ENCODE measurements at places on chromosomes 1 and 21.

- no peak for DNase-seq
These were observed 33.5 kb downstream of the ODR4 start for GRCh38 chr1:186409091-186409490.

DNA sequence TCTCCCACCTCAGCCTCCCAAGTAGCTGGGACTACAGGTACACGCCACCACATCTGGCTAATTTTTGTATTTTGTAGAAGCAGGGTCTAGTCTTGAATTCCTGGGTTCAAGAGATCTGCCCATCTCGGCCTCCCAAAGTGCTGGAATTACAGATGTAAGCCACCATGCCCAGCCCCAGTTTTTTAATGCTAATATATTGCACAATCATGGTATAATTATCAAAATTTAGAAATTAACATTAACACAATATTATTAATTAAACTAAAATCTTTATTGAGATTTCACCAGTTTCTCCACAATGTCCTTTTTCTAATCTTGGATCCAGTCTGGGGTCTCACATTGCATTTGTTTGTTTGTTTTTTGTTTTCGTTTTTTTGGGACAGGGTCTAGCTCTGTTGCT is 21.9 kb upstream of the GPX7 start:
- DNase-seq = no peak

DNA sequence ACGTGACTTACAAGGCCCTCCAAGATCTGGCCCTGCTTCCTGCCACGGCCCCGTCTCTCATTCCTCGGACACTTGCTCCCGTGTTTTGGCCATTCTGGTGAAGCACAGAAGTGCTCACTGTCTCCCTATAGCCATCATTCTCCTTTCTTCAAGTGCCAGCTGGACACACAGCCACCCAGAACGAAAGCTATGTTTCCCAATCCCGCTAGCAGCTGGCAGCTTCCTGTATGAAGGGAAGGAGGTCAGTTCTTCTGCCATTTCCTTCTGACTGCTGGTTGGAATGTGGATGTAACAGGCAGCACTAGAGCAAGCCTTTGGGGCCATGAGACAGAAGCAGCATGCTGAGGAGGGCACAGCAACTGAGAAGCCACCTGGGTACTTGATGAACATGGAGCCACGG is 82.8 kb downstream of the TGFBR3 start:
- DNase-seq = no peak

DNA sequence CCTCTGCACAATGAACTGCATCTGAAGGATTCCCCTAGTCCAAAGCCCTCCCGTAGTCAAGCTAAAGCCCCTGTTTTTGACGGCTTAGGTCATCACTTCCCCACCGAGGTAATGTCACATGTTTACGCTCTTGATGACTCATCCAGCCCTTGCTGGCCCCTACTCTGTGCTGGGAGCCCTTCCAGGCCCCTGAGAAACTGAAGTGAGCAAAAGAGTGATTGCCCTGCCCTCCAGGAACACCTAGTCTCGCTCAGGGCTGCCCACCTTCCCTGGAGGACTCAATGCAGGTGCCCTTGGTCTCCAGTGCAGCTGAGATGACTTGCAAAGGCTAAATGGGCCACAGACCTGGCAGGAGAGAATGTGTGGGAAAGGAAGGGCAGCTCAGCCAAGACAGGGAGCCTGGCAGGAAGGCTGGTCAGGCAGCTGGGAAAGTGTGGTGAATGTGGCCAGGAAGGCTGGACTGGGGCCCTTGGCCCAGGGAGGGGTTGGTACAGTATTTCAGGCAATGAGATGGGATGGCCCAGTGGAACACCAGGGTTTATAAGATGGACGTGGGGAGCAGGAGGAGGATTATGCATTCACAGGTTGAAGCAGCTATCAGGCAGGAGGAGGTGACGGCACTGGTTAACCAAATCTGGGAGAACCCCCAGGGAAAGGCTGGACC is 345.6 kb downstream of the NPHP4 start:
- no peak for DNase-seq

DNA sequence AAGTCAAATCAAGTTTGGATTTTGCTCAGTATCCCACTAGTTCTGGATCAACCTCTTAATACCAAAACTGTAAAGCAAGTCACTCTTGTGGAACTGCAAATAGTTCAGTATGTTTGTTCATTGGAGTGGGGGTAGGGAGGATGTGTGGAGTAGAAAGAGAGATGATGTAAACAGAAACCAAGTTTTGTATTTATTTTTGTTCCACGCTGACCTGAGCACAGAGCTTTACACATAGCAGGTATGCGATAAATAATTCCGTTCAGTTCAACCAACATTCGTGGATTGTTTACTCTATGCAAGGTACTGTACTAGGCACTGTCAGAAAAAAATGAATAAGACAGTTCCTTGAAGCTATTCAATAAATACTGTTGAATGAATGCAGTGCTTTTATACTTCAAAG is 4.5 kb upstream of the ZNF644 start:
- DNase-seq = no peak

DNA sequence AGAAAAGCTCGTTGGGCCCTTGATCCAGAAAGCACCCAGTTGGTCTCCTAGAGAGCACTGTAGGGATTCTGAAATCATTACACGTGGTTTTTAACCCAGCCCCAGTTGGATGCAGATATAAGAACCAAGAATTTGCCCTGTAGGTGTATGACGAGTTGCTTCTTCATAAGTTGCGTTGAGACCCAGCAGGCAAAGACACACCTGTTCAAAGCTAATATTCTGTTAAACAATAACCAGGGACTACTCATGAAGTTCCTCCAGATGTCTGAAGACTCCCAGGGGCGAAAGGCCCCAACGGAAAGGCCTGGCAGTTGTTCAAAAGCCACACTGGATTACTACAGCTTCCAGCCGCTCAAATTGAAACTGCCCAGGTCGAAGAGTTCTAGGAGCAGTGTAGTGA is 88.6 kb upstream of the HNRNPU start:
- DNase-seq = peak; percentile 89

DNA sequence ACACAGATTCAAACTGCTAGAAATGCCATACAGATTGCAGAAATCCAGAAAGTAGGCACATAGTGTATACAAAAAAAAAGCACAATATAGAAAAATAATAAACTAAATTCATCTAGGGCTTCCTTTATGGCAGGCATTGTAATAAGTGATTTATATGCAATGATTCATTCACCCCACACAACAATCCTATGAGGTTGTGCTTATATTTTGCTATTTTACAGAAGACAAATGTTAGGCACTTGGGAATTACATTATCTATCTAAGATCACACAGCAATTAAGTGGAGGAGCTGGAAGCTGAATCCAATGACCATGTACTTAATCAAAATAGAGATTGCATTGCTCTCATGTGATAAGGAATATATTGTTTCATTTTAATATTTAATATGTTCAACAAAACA is 225.7 kb upstream of the KCNK2 start:
- no peak for DNase-seq

- DNase-seq = no peak
These were observed 129.9 kb downstream of the C1orf94 start for GRCh38 chr1:34306568-34306967.

- DNase-seq = no peak
These were observed 20.1 kb upstream of the COL18A1 start for GRCh38 chr21:45384656-45385548.

DNA sequence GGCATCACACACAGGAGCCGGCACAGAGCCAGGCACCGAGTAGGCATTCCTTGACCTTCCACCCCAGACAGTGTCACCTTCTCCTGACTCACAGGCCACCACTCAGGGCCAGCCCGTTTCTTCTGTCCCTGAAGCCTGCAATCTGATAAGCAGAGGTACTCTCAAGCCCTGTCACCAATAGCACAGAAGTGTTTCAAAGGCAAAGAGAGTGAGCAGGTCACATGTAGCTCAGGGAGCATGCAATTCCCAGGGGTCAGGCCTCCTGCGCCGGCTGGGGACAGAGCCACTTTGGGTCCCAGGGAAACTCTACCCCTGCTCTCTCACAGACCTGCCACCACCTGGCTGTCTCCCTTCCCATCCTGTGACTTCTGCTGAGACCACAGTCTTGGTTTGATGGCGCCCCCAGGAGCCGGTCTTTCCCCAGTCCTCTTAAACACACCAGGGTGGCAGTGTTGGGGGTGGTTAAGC is 13.2 kb downstream of the CAPN9 start:
- DNase-seq = no peak

- DNase-seq = peak; percentile 85
These were observed 31.1 kb downstream of the CNST start for GRCh38 chr1:246597340-246597739.

GRCh38 chr1:153539395-153540093 is 1.2 kb downstream of the S100A5 start:
- no peak for DNase-seq

DNA sequence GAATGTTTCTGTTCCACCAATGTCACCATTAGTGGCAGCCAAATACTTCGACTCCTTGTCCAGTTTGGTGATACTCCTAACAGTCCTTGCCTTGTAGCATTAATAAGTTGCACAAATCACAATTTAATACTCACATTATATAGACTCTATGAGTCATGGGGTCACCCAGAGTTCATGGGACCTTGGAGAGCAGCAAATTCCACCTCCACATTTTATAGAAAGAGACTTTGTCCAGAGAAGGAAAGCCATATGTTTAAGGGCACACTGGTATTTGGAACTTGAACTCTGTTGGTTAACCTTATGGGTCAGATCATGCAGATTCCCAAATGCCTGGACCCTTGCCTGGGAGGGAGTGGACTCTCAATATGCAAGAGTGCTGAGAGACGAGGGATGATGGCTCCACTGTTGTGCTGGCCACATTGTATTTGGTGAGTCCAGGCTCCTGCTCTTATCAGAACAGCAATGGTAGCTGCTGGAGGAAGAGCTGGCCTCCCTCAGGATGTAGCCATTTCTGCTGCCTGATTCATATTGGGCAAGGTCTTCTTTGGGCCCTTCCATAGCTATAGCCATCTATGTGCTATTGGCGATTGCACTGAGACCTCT is 30.6 kb downstream of the DNAJC6 start:
- no peak for DNase-seq

GRCh38 chr1:219367496-219367895 is 193.8 kb downstream of the LYPLAL1 start:
- DNase-seq = no peak

DNA sequence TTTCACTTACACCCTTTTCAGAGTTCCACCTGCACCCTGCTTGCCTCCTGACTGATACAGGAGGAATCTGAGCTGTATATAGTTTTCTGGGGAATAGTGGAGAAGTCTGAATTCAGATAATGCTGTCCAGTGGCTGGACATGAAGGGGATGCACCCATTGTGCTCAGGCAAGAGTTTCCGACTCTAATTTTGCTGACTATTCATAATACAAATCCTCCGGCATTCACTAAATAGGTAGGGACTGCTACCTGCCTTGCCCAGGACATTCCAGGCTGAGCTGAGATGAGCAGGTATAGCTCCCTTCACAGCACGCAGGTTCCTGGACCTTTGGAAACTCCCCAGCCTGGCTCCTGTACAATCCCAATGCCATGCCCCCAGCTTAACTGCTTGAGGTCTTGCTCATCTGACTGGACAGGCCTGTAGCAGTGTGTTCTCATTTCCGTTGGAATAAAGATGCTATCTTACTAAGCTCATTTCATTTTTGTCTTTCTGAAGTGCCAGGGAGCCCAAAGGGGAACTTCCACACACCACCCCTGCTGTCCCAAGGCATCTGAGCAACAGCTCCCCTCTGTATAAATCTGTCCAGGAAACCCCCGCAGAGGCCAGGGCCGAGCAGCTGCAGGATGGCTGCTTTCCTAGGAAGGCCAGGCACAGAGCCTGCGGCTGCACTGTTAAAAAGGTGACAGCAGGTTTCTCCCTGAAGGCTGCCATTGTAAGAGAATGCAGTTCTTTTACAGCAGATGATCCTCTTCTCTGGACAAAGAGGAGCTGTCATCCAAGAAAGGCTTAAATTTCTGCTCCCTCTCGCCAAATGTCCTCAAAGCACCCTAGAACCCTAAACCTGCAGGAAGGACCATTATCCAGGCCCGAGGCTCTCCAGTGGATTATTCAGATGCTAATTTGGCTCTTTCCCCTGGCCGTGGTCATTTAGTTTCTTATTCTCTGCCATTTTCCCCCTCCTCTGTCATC is 21.7 kb upstream of the VASH2 start:
- DNase-seq = no peak

GRCh38 chr1:82454431-82454830 is 653.7 kb downstream of the ADGRL2 start:
- DNase-seq = no peak

GRCh38 chr1:17347769-17348592 is 24.0 kb upstream of the PADI6 start:
- DNase-seq = no peak

- no peak for DNase-seq
These were observed 99.3 kb downstream of the PTPRU start for GRCh38 chr1:29335573-29335972.

DNA sequence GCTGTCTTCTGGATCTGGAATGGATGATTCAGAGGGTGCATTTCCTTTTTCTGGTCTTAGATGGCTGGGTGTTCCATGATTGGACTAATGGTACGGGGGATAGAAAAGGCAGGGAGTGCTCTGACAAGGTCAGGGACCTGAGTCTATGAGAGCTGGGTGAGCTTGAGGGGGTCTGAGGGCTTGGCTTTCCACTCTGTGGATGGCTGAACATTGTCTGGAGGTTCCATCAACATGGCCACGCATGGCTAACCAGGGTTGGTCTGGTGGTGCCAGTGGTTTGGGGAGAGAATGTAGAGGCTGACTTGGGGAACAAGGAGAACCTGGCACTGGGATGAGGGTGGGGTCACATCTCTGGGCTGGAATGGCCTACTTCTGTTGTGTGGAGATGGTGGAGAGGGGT is 41.5 kb upstream of the TSPAN2 start:
- no peak for DNase-seq

DNA sequence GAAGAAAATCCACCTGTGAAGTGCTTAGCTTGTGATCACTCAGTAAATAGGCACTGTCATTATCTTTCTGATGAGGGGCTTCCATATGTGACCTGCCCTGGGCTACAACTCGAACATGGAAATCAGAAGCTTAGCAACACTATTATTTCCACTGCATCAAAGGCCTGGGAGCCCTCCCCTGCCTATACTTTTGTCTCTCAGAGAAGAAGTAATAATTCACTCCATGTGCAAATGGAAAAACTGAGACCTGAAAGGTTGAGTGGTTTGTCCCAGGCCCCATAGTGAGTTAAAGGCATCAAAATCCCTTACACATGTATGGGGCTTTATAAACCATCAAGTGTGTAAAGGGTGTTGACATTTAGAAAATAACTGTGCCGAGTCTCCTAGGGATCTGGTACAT is 20.9 kb downstream of the SOX13 start:
- DNase-seq = no peak

DNA sequence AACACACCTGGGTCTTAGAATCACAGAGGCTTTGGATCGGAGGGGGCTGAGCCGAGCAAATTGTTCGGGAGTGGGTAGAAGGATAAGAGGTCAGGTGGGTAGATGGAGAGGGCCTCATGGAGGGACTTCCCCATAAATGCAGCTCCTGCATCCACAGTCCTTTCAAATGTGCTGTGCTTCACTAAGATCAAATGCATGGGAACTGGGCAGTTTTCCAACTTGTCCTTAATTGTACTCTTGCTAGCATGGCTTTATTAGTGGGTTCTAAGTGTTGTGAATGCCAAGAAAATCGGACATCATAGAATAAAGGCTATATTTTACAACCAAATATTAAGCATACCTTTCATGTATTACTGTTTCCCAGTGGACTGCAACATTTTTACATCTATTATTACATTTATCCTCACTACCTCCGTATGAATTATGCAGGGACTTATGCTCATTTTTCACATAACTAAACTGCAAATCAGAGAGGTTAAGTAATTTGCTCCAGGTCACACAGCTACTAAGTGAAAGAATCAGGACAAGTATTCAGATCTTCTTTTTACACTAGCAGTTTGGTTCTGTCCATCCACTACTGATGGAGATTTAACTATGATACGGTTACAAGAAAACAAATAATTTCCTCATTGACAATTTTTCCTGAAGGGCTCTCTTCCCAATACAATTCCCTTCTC is 174.5 kb upstream of the RUNX1 start:
- DNase-seq = no peak

Measured in colonic mucosa (tissue), 4 donors.